ENCODE measurements at places on chromosomes 11 and 22.
A peak's percentile ranks its signal among the peaks of the same experiment; 100 is the strongest.

GRCh38 chr22:42304324-42304790, 33.9 kb upstream of the TCF20 start:
- no peak for DNase-seq

GRCh38 chr11:47566149-47566698, 825 bp downstream of the PTPMT1 start:
- no peak for DNase-seq

- no peak for DNase-seq
Observed at GRCh38 chr11:28526406-28526751, 418.2 kb downstream of the METTL15 start.

- no peak for DNase-seq
Observed at GRCh38 chr11:37948258-37948657, 1350.2 kb upstream of the RAG2 start.

DNA sequence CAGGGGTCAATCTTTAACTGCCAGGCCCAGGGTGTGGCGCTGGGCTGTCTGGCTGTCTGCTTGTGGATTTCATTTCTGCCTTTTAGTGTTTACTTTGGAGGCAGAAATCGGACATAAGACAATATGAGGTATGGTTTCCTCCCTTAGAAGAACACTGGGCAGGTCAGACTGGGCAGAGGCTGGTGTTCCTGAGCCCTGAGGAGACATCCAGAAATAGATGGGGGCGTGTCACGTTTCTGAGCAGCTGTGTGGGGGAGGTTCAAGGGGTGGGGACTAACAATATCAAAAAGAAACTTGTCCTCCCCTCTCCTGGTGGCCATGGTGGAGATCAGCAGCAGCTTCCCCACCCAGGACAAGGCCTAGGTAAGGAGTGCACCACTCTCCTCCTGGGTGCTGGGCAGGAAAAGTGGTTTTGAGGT, at the start of gene ART1:
Gene ART1, plus strand, starts transcription at position 312 of the 419 bp plus-strand sequence. CDS start 14,086 bp downstream, outside the sequence.
- DNase-seq = no peak

GRCh38 chr11:73980001-73980961, 2.4 kb downstream of the UCP2 start:
- DNase-seq = peak; percentile 43

DNA sequence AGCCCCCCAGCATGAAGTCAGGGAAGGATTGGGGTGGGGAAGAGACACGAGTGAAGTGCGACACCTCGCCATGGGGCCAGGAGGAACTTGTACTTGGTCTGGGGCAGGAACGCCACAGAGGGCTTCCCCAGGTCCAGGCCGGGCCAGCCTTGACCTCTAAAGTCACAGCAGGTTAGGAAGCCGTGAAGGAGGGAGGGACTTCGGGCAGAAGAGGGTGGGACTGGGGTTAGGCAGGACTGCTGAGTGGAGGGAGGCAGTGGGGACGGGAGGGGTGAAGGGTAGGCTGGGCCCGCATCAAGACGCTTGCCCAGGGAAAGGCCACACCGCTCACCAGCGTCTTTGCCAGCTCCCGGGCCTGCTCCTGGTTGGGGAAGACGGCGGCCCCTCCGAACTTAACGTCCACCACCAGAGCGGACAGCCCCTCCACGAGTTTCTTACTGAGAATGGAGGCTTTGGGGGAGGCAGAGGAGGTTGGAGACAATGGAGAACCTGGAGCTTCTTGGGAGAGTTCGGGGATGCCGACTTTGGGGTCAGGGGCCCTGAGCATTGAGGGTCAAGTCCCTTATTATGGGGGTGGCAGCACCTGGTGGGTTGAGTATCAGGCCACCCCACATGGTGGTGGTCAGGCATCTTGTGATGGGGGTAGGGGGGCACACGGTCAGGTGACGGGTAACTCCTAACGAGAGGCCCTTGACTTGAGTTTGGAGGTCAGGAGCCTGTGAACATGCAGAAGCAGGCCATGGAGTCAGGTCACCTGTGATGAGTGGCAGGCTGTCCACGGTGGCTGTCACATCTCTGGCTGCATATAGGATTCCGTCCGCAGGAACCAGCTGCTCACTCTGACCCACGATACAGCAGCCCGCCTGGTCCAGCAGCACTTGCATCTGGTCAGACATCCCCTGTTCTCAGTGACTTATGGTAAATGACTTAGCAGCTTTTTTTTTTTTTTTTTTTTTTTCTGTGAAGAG, 1.7 kb upstream of the SCO2 start:
- DNase-seq = no peak

DNA sequence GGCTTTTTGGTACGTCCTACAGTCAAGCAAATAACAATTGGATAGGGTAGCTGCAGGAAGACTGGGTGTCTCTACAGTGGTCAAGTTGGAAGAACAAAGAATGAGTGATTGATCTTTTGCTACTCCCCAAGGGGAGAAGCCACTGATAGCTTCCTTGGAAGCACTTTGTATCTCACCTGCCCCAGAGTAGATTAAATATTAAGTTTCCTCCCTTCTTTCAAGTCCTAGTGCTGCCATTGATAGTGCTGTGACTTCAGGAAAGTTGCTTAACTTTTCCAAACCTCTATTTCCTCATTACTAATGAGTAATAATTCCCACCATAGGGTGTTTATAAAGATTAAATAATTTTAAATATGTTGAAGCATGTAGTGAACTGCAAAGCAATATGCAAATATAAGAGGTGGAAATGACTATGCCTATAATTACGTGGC, 35.6 kb upstream of the EHF start:
- DNase-seq = no peak

DNA sequence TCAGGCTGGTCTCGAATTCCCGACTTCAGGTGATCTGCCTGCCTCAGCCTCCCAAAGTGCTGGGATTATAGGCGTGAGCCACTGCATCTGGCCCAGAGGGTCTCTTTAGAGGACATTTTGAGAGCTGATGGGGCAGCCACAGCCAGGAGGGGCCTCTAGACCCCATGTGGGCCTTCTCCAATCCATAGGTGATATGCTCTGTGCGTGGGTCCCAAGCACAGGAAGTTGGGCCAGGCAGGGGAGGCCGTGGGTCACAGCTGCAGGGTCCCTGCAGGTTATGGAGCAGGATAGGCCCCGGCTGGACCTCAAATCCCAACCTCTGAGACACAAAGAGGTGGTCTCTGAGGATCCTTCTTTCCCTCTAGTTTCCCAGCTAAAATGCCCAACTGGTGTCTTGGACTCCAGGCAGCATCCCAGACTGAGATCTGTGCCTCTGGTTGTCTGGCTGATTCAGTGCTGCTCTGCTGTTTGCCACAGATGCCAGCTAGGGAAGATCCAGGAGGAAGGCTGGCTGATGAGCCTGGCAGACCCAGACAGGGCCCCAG, 1.5 kb downstream of the LRRC75B start:
- no peak for DNase-seq

DNA sequence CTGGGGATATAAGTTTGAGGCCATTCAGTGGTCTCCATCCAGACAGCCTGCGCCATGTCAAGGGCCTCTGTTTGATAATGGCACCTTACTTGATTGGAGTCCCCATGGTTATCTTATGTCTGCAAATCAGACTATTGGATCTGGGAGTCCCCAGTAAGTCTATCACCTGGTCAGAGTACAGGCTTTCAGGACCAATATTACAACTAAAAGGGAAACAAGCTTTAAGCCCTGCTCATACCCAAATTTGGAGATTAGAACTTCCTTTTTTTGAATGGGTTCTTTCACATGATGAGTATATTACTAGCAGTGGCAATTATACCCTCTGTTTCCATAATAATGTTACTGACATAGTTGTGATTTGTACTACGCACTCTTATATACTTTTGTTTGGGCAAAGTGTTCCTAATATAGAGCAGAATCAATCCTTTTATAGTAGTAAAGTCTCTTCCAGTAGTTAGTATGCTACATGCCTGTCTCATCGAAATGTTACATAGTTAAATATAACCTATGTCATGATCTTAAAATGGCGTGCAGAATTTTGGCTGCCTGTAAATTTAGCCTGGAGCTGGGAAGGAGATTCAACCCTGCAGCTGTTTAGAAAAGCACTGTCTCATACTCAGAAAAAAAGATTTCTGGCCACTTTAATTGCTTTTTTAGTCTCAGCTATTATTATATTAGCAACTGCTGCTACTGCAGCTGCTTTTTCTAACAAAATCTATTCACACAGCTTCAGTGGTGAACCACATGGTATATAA, 4.9 kb downstream of the MS4A15 start:
- no peak for DNase-seq

GRCh38 chr22:39592081-39593065, 21.8 kb downstream of the CACNA1I start:
- no peak for DNase-seq

Data from stimulated activated CD8-positive, alpha-beta memory T cell treated with anti-CD3 and anti-CD28 coated beads, Interleukin-7, amount 100 ng/mL, for 1 hour (primary cell).